Activated naive CD4-positive, alpha-beta T cell treated with anti-CD3 and anti-CD28 coated beads, Interleukin-2, amount 10 ng/mL, durations not matched to agents 7 days and 5 days (primary cell): ENCODE measurements at places on chromosomes 4 and X.

GRCh38 chr4:19002170-19002569 lies 980.6 kb upstream of the LCORL start:
- H3K36me3 ChIP-seq = no peaks in the 10 kb centered on the region
- H3K27me3 ChIP-seq = no peaks in the 10 kb centered on the region
- DNase-seq = no peak
- no peak overlapping the region for H3K27ac ChIP-seq
- H3K4me3 ChIP-seq = no peak overlapping the region

DNA sequence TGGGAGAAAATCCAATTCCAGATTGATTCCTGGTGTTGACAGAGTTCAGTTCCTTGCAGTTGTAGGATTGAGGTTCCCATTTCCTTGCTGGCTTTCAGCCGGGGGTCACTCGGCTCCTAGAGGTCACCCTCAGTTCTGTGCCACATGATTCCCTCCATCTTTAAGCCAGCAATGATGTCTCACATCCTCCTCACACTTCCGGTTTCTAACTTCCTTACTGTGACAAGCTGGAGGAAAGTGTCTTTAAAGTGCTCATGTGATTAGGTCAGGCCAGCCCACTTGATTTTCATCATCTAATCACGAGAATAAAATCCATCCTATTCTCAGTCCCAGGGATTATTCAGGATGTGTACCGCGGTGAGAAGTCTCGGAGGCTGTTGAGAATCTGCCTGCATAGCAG lies 19.4 kb upstream of the SMIM31 start:
- DNase-seq = no peak
- no peaks in the 10 kb centered on the region for H3K36me3 ChIP-seq
- H3K4me3 ChIP-seq = no peak overlapping the region
- no peak overlapping the region for H3K27ac ChIP-seq
- H3K4me1 ChIP-seq = peaks cover 4% of the 10 kb centered on the region

GRCh38 chrX:129772796-129773431 lies 6.8 kb upstream of the SASH3 start:
- no peaks in the 10 kb centered on the region for H3K36me3 ChIP-seq
- H3K27ac ChIP-seq = peak overlapping the region; percentile 93
- DNase-seq = peak; percentile 62
- peaks cover 87% of the 10 kb centered on the region for H3K4me1 ChIP-seq
- H3K27me3 ChIP-seq = no peaks in the 10 kb centered on the region
- no peak overlapping the region for H3K4me3 ChIP-seq

- H3K36me3 ChIP-seq = no peaks in the 10 kb centered on the region
- no peak overlapping the region for H3K27ac ChIP-seq
- DNase-seq = no peak
These were observed 62.3 kb downstream of the CLDN22 start for GRCh38 chr4:183257808-183258207.

DNA sequence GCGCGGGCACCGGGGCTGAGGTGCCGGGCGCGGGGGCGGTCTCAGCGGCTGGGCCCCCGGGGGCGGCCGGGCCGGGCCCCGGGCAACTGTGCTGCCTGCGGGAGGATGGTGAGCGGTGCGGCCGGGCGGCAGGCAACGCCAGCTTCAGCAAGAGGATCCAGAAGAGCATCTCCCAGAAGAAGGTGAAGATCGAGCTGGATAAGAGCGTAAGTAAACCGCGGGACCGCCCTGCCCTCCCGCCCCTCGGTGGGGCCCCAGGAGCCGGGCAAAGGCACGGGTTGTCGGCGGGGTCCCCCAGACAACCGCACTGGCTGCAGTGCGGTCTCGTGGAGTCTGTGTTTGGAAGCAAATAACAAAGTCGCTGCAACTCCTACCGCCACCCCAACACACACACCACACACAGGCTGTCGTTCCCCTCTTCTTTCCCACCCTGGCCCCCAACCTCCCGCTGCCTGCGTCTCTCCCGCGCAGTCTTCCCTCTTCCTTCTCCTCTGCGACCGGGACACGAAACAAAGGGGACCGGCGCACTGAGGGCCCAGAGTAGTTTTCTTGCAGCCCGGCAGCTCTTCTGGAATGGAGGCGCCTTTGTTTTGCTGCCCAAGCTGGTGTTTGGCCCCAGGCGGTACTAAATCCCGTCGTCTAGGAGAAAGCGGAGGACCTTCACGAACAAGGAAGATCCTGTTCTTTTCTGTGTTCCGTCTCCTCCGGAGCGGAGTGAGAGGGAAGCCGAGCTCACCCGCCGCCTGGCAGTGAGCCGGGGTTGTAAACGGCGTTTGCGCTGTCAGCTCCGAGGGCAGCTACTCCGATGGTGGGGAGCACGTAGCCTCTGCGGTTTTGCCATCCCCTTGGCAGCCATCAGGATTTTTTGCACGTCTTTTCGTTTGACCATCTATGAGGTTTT lies 788 bp downstream of the SAP30 start:
- DNase-seq = peak; percentile 59
- peak overlapping the region; percentile 91 for H3K27ac ChIP-seq
- peaks cover 42% of the 10 kb centered on the region for H3K4me1 ChIP-seq
- peaks cover 27% of the 10 kb centered on the region for H3K36me3 ChIP-seq

- H3K4me1 ChIP-seq = no peaks in the 10 kb centered on the region
- no peak overlapping the region for H3K4me3 ChIP-seq
- no peak for DNase-seq
- H3K27me3 ChIP-seq = peaks cover 28% of the 10 kb centered on the region
These were observed 50.4 kb upstream of the ELOVL6 start for GRCh38 chr4:110248831-110249253.

GRCh38 chrX:49040376-49040955 lies 2.7 kb downstream of the TFE3 start:
- H3K4me3 ChIP-seq = peak overlapping the region; percentile 47
- H3K36me3 ChIP-seq = peaks cover 19% of the 10 kb centered on the region
- no peak for DNase-seq
- H3K27me3 ChIP-seq = no peaks in the 10 kb centered on the region
- peak overlapping the region; percentile 86 for H3K27ac ChIP-seq

- H3K36me3 ChIP-seq = no peaks in the 10 kb centered on the region
- no peak overlapping the region for H3K27ac ChIP-seq
- DNase-seq = no peak
- peaks cover 6% of the 10 kb centered on the region for H3K27me3 ChIP-seq
These were observed 384.6 kb downstream of the PPP3CA start for GRCh38 chr4:100962698-100963097.
